Fibroblast of skin of left biceps (primary cell): ENCODE measurements at places on chromosomes 3 and 15.
A peak's percentile ranks its signal among the peaks of the same experiment; 100 is the strongest.

DNA sequence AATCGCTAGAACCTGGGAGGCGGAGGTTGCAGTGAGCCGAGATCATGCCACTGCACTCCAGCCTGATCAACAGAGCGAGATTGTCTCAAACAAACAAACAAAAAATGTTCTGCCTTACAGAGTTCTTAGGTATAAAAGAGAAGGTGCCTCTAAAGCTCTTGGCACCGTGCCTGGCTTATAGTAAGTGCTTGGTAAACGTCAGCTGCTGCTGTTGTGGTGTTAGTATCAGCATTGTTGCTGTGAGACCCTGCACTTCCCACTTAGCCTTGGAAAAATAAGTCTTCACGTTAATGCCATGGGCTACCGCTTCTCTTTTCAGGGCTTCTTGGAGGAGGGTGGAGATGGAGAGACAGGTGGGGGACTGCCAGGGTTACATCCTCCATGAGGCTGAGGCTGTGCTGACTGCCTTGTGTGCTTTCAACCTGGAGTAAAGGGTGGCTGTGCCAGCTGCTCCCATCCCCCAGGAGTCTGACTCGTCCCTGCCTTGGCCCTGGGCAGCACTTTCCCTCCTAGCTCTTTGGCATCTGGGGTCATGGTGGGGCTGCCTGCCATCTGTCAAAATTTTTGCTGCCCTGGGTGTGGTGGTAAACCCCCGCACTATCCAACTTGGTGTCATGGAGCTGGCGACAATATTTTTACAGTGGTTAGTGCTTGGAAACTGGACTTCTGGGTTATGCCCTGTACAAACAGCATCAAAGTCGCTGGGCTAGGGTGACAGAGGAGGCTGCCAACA is 17.8 kb downstream of the FLNB start:
- DNase-seq = no peak

DNA sequence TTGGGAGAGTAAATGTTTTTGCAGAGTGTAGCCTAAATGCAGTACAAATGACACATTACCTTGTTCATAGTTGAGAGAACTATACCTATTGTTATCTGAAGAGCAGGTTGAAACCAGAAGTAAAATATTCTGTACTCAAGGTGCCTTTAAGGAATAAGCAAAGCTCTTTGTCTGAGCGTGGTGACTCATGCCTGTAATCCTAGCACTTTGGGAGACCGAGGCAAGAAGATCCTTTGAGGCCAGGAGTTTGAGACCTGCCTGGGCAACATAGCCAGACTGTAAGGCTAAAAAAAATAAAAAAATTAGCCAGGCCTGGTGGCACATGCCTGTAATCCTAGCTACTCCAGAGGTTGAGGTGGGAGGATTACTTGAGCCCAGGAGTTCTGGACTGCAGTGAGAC is 2.2 kb upstream of the RNF13 start:
- DNase-seq = no peak

DNA sequence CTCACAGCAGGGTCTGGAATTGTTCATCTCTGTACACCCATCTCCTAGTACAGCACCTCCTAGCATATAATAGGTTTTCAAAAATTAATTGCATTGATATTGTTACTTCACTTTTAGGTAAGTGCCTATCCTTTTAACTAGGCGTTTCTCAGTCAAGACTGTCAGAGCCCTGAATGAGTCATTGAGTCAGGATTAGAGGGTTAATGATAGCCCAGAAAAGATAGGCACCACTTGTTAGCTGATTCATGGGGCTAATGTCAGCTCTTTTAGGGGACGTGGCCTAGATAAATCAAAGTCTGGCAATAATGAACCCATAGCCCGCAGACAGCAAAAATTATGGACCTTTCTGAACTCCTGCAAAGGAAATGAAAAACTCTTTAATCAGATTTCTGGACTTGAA is 42.9 kb downstream of the TIMP4 start:
- no peak for DNase-seq

- DNase-seq = no peak
These were observed 1.7 kb upstream of the C3orf33 start for GRCh38 chr3:155807823-155808222.

- no peak for DNase-seq
These were observed 9.9 kb downstream of the AP3B2 start for GRCh38 chr15:82699726-82700125.

DNA sequence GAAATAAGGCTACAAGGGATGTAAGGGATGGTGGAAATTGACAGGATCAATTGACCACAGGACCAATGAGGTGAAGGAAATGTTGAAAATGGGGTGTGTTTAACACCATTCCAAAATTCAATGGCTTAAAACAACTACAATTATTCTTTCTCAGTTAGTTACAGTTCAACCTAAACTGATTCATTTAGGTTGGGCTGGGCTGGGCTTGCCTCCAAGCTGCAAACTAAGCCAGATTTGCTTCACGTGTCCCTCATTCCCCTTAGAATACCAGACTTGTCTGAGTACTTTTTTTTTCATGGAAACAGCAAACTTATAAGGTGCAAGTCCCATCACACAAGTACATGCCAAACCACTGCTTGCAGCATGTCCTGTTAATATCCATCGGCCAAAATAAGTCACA is 280.1 kb downstream of the NEK10 start:
- no peak for DNase-seq

DNA sequence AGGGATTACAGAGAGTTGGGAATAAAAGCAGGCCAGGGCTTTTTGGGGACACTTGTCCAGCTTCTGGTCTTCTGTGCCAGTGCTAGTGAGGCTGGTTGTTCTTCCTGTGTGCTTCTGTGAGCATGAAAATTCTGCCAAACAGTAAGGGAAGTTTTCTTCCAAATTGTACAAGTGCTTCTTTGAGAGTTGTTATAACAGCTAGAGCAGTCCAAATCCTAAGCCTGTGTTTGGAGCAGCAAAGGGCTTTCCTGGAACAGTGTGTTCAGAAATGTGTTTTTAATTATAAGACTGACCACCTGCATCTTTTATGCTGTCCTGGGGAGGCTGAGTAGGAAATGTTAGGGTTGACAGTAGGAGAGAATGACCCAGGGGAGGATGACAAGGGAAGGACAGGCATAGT is 223.0 kb upstream of the P2RY1 start:
- DNase-seq = no peak

DNA sequence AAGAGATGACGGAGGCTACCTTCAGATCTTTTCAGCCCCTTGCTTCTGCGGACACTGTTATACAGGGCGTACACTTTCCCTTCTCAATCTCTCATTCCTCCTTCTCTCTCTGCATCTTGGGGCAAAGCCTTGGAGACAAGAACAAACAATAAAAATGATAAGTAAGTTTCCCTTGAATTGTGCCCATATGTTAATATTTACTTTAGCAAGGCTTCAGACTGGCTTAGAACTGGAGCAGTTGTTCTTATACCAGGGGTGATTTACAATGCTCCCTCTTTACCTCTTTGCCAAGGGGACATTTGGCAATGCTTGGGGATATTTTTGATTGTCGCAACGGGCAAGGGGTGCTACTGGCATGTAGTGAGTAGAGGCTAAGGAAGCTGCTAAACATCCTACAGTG is 29.4 kb downstream of the TIMMDC1 start:
- no peak for DNase-seq

DNA sequence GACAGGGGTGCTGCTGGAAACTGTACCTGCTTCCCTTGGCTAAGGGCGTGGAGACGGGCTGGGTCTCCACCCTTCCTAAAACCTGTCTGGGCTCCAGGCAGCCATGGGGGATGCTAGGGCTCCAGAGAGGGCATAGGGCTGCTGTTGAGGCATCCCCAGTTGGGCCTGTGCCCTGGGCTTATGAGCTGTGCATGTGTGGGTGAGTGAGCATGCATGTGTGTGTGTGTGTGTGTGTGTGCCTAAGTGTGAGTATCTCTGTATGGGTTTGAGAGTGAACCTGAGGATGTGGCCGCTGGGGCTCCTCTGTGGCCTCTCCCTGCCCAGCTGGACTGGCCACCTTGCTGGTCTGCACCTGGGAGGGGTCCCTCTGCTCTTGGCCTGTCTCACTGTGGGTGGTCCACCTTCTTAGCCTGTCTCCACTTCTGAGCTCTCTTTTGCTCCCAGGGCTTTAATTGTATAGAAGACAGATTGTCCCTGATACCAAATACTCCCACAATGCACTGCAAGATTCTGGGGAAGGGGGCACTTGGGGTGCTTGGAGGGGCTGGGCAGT is 11.9 kb upstream of the TMEM115 start:
- no peak for DNase-seq

GRCh38 chr3:141542202-141542969 is 55.6 kb downstream of the RASA2 start:
- DNase-seq = no peak

GRCh38 chr15:66621491-66622467 is 56.0 kb upstream of the LCTL start:
- no peak for DNase-seq

DNA sequence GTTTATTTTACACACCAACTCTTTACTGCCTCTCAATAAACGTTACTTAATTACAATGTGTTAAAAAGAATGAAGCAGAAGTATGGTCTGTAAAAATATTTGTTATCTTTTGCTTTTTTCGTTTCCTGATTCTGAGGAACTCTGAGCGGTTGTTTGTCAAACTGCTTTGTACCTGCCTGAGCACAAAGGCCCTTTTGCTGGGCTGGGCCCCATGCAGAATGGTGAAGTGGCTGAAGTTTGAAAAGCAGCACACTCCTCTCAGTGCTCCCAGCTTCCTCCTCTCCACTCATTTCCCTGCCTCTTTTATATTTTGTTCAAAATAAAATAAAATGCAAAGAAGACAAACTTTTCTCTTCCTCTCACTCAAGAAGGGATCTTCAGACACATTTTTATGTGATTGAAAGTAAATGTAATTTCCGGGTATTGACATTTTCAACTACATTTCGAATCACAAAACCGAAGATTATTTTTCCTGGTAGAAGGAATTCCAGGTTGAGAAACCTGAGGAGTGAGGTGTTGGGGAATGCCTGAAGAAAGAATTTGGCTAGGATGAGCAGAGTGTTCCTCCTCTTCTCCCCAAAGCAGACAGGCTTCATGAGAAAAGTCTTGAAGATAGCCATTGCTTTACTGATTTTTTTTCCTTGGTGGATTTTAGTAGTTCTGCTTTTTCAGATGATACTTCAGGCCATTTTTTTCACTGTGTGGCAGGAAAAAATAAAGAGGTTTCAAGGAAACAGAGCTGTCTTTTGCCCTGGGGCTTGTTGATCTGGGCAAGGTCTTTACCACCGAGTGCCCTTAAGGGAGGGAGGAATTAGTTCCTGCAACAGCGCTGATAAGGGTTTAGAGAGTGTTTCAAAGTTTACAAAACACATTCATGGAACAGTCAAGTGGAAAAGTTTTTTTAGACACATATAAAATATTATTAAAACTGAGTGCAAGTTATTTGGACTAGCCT is 229.8 kb downstream of the NFKBIZ start:
- DNase-seq = no peak

DNA sequence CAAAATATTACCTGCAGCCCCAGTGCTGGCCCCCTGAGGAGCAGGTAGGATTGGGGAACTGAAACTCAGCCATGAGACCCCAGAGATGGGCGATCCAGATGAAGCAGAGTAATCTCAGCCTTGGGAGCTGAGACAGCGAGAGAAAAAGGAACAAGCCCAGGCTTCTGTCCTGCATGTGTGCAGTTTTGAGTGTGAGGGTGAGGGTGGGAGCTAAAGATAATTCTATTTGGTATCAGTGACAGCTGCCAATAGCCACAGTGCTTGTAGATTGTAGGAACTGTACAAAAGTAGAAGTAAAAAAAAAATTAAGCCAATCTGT is 5.9 kb downstream of the ATP8B4 start:
- DNase-seq = no peak

GRCh38 chr3:153284282-153284938 is 122.4 kb downstream of the RAP2B start:
- DNase-seq = peak; percentile 77

- no peak for DNase-seq
These were observed 258.5 kb downstream of the PDCD6IP start for GRCh38 chr3:34056951-34057390.

DNA sequence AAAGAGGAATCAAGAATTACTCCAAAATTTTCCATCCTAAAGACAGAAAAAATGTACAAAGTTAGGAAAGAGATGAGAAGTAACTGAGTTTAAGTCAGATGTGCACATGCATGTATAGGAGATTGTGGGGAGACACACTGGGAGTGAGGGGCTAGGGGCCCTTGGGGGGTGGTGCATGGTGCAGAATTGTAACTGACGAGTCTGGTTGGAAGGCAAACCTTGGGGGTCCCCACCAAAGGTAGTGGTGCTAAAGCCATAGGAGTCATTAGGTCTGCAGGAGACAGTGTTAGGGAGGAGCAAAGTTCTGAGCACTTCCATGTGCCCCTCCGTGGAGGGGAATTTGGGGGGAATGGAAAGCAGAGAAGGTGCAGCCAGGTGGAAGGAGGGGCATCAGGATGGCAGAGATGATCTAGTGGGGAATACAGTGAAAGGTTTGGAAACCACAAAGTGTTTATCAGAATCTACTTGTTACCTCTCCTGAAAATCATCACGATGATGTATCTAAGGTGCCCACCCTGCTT is 37.5 kb upstream of the EPHB1 start:
- DNase-seq = no peak

DNA sequence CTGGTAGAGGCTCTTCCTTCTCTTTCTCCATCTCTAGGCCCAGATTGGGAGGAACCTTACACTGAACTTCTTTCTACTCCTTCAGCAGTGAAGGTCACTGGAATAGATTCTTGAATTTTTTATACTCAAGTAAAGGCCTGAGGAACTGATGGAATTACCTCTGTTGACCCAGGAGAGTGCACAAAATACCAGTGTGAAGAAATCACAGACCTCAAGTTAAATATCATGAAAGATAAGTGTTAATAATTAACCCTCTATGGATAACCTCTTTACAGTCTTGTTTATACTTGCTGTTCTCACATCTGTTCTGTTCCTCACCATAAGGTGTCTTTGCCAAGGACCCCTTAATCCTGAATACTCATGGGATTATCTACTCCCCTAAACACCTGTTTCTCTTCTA is 244.4 kb upstream of the STAC start:
- DNase-seq = no peak

- DNase-seq = no peak
These were observed 444.9 kb upstream of the TBL1XR1 start for GRCh38 chr3:177642042-177642803.

GRCh38 chr15:67834581-67835296 is 5.1 kb downstream of the RNU6-1 start:
- no peak for DNase-seq

DNA sequence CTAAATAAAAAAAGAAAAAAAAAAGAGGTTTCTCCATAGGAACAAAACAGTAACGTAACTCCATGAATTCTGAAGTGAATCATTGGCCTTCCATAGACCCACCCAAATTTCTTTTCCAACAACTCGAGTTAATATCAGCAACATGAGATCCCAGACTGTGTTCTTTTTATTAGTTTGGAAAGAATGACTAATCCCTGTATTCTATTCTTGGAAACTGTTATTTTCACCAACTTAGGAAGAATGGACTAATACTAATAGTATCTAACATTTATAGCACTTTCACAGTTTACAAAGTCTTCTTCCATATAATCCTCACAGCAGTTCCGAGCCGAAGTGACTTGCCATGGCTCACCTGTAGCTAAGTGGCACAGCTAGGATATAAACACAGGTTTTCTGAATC is 72.7 kb upstream of the SLC4A7 start:
- peak; percentile 44 for DNase-seq

- DNase-seq = no peak
These were observed 160.5 kb downstream of the CHSY1 start for GRCh38 chr15:101091080-101092017.
